ENCODE measurements at places on chromosomes 13 and 19.

- DNase-seq = no peak
These were observed 40.2 kb downstream of the CARS2 start for GRCh38 chr13:110665491-110666254.

GRCh38 chr13:65504213-65504612 lies 1725.9 kb downstream of the PCDH9 start:
- DNase-seq = no peak

GRCh38 chr13:39313721-39314120 lies 275.5 kb downstream of the NHLRC3 start:
- no peak for DNase-seq

DNA sequence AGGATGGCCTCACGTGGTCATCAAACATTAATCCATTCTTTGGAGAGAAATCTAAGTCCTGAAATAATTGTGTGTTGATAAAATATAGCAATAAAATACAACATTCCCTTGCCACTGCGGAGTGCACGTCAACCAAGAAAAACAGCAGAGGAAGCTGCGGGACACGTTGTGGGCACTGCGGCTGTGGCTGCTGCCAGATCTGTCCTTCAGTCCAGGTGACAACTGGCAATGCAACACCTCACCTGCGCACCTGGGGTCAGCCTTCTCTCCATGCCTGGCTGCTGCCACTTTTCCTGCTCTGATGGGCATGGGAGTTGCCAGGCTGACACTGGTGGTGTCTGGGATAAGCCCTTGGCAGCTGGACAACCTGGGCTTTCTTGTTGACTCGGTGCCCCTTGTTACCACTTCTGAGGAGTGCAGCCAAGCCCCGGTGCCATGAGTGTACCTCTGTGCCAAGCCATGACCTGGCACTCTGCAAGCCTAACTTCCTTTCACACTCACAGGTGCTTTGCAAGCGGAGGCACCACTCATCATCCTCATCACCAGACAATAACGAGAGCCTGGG lies 251.6 kb upstream of the TSHZ3 start:
- no peak for DNase-seq

DNA sequence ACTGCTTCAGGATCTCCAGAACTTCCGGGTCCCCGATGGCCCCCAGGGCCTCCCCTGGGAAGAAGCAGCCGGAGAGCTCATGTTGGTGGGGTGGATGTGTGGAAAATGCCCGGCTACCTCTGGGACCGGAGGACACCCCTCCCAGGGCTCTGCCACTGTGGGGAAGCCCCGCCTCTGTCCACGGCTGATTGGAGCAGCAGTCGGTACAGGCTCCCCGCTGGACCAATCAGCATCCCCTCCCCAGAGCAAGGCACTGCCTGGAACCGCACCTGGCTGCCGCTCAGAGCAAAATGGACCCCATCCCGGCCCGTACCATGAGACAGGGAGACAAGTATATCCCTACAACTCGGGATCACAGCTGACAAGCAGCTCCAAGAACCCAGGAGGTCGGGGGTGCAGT lies 6.4 kb downstream of the DOHH start:
- peak; percentile 59 for DNase-seq

DNA sequence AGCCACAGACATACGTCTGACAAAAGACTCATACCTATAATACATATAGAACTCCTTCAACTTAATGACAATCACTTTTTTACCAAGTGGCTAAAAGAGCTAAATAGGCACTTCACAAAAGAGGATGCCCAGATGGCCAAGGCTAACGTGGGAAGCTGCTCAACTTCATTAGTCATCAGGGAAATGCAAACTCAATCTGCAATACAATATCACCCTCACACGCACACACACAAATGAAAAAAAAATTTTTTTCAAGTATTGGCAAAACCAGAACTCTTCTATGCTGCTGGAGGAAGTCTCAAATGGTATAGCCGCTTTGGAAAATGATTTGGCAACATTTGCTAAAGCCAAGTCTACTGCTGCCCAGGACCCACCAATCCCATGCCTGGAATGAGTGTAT lies 14.6 kb upstream of the DNMT1 start:
- DNase-seq = no peak

All from HuH-7.5 (cell line).